Calu3 (cell line): ENCODE measurements at places on chromosomes 11 and 22.

DNA sequence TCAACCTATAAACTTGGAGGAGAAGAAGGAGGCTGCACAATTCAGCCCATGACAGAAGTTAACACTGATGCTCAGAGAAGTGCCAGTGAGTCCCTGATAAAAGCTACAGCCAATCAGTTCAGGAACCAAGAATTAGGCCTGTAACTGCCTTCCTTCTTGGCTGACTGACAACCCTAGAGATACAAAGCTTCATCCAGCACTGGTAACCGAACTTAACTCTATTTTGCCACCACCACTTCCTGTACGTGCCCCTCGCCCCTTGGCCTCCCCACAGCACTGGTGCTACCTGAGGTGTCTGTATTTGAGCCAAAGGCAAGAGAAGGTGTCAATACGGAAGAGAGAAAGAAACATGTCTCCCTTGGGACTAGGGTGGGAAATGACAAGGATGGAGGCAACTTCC lies 40.1 kb upstream of the POU2AF1 start:
- DNase-seq: no peak

DNA sequence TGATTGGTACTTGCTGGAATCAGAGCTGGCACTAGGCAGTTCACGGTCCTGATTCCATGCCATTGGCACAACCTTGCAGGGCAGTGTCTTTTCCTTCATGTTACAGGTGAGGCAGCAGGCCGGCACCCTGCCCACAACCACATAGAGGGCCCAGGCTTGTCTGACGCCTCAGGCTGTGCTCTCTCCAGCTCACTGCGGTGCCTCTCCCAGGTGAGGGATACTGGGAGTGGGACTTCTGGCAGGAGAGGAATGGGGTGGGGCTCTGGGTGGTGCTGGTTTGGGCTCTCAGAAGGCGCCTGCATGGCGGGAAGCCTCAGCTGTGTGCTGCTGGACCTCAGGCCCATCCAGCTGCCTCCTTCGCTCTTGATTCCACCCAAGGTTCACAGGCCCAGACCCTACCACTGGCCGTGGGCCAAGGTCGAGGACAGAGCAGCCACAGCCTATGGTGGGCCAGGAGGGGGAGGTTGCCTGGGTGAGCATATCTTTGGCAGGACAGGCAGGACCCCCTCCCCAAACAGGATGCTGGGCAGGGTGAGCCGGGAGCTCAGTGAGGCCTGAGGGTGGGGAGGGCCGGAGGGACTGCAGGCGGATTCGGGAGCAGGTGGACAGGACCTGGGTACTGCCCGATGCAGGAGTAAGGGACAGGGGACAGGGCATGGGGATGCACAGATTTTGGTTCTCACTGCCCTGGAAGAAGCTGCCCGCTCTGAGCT lies 7.0 kb upstream of the MPPED1 start:
- no peak for DNase-seq

GRCh38 chr22:19665784-19666672 lies 48.3 kb upstream of the SEPTIN5 start:
- peak; percentile 11 for DNase-seq

- peak; percentile 61 for DNase-seq
Measured at GRCh38 chr22:38733329-38733723, 22.5 kb downstream of the SUN2 start.

DNA sequence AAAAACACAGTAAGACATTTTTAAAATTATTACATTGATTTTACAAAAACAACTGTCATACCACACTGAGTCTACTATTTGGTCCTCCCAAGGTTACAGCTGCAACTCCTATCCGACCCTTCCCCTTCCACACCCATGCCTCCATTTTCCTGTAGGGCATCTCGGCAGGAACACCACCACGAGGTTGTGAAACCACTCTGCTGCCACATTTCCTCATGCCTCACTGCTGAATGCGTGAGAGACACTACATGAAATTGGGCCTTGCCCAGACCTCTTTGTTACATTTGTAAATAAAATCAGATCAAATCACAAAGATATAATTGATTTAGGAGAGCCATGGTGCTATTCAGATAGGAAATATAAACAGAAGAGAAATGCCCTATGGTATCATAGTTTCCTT lies 2.0 kb downstream of the ARHGAP32 start:
- DNase-seq: peak; percentile 43

DNA sequence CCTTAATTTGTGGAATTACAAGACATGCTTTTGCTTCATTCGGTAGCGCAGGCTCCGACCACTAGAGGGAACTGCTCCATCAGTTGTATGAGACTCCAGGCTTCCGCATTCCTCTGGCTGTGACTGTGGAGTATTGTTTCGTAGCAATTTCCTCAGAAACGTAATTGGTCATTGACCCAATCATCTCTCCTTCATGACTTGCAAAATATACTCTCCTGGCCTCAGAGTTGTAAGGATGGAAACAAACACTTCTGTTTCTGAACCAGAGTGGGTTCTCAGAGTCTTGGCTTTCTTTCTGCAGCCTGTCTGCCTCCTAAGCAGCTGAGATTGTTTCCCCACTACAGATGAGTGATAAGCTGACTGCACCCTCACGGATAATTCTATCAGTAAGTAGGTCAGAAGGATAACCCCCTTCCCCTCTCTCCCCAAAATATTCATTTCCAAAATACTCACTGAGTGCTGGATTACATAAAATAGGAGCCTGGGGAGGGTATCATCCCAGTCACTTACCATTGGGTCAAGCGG lies 146.8 kb upstream of the ZC3H12C start:
- DNase-seq: peak; percentile 76

DNA sequence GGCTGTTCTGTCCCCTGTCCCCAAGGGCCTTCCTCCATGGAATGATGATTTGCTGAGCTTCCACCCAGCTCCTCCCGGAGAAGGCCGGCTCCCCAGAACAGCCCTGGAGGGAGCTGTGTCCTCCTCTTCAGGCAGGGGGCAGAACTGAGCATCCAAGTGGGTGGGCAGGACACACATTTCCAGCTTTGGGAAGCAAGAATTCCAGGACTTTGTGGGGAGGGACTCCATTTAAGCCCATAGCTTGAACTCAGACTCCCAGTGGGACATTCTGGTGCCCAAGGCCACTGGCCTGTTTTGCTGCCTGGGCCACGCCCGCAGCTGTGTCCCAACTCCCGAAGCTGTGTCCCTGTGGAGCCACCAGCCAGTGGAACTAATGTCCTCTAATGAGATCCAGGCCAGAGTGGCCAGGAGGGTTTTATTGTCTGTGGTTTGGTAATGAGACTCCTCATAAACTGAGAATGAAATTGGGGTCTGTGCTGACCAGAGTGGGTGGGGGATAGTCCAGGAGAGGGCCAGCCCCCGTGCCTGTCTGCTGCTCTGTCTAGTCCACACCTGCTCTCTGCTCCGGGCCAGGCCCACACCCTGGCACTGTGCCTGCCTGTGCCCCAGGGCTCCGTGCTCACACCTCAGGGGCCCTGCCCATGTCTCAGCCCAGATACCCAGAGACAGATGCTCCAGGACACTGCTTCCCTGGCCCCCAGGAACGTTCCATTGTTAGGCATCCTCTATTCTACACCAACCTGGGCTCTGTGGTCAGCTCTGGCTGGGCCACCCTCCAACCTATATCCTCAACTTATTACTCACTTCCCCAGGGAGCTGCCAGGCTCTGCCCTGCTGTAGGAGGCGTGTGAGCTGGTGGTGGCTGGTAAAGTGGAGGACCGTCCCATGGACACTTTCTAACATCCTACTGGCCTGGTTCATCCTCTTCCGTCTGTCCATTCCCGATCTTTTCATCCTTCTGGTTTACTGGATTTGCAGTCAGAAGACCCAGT lies 7.6 kb downstream of the NECTIN1 start:
- DNase-seq: peak; percentile 14

DNA sequence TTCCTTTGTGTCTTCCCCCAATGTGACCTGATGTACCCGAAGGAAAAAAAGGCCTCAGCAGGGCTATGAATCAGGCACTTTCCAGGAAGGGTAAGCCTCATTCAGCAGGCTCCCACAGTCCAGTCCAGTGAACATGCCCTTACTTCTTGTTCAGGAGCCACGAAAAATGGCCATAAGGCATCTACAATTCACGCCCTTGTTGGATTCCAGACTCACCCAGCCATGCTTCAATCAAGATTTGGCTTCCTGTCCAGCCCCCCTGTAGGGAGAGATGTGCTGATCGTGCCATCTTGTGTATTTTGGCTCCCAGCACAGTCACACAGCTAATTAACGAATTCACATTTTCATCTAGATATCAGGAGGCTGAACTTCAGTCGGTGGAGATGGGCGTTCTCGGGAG lies 9.9 kb upstream of the KCNJ5 start:
- no peak for DNase-seq

- DNase-seq: peak; percentile 55
Measured at GRCh38 chr11:559712-560304, 730 bp downstream of the LMNTD2 start.

DNA sequence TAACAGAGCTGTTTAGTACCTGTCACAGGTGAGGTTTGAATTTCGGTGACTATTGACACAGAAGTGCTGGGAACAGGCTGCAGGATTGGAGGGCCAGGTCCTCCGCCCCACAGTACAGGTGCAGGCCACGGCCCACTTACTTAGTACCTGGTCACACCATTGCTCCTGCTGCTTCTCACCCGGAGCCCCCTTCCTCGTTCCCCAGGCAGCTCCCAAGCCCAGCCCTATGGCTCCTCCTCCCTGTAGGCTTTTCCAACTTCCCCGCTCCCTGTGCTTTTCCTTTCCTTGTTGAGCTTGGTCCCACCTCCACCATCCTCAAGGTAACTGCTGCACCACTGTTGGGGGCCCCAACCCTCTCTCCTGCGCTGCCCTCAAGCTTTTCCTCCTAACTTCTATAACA lies 27.9 kb upstream of the ANO1 start:
- DNase-seq: no peak

- DNase-seq: peak; percentile 89
Measured at GRCh38 chr22:45626198-45626651, 45.4 kb upstream of the ATXN10 start.

DNA sequence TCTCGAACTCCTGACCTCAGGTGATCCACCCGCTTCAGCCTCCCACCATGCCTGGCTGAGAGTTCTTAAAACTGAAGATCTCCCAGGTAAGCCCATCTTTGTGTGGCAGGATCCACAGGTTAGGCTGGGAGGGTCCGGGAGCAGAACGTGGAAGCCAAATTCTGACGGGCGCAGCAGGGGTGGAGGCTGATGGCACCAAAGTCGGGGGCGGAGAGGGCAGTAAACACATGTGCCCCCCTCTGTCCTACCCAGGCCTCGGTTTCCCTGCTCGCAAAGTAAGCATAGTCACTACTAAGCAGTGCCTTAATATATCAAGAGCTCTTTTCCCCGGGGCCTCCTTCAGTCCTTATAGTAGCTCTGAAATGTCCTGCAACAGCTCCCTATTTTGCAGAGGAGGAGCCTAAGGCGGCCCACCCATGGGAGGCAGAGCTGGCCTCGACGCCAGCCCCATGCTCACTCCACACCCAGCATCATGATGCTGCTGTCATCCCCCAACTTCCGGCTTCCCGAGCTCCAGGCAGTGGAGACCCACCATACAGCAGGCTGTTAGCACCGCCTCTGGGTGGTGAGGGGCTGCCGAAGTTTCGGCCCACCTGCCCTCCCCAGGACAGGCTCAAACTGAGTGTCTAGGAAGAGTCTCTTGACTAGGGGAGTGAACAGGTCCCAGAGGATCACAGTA lies 230.0 kb downstream of the CTTN start:
- DNase-seq: no peak

- DNase-seq: no peak
Measured at GRCh38 chr11:26234451-26234850, 97.5 kb upstream of the ANO3 start.

GRCh38 chr11:95089620-95090542 lies at the start of gene ENDOD1:
ENDOD1 (plus strand) TSS chr11:95089846; CDS start chr11:95089928, 82 bp downstream.
- peak; percentile 81 for DNase-seq

GRCh38 chr11:114273071-114273470 lies 23.1 kb upstream of the NNMT start:
- DNase-seq: no peak
